H1 (cell line): ENCODE measurements at places on chromosomes 6 and 20.

DNA sequence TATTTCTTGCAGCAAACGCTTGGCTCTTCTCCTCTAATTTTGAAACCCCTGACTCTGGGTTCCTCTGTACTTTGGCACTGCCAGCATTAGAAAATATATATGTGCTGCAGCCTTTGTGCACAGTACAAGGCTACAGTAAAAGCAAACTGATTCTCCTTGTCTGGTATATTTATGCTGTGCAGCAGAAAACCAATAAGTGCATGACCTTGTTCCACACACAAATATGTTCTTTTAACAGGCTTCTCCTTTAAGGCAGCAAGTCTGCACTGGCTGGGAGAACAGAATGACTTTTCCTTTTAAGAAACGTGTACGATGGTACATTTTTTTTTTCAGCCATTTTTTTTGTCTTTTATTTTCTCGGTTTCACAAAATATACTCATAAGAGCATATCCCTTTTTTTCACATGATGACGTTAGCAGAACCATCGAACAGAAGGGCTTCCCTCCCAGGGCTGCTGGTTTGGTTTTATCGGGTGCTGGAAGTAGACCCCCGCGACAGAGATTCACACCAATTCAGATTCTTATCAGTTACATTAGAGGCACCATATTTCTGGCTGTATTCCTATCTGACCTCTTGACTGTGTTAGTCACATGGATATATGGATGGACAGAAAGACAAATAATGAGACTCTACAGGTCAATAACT lies 129.9 kb upstream of the ARID1B start:
- DNase-seq = no peak

DNA sequence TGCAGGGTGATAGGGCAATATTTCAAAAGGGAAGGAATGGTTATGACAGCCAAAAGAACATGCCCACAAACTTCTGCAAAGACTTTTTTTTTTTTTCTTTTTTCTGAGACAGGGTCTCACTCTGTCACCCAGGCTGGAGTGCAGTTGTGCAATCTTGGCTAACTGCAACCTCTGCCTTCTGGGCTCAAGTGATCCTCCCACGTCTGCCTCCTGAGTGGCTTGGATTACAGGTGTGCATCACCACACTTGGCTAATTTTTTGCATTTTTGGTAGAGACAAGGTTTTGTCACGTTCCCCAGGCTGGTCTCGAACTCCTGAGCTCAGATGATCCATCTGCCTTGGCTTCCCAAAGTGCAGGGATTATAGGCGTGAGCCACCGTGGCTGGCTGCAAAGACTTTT lies 117.6 kb upstream of the ADGRF1 start:
- DNase-seq = no peak

DNA sequence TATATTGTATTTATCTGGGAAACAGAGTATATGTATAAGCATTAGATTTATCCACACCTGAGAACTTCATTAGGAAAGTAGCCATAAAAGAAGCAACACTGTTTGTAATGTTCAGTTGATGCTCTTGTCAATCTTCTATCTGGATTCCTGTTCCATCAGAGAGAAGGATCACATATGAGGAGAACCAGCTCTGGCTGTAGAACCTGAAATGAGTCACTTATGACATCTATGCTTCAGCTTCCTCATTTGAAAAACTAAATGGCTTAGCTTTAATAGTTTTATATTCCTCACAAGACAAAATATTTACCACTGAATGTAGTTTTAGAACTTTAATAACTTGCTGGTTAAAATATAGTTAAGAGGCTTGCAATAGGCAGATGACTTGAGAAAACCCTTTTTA lies 144.7 kb downstream of the TASP1 start:
- no peak for DNase-seq

DNA sequence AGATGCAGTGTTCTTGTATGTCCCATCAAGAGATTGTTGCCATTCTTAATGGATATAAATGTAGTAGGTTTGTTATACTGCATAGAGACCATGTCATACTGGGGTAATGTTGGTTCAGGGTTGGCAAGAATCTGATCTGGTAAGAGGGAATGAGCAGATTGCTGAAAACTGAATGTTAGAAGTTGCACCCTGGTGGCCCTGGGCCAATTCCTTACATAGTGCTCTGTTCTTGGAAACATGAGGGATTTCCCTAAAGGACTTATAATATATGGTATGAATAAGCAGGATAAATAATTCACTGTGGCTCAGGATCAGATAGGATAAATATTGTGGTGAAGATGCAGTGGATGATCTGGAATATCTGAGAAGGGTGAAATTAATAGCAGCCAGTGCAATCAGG lies 70.2 kb downstream of the ANKS1A start:
- no peak for DNase-seq

DNA sequence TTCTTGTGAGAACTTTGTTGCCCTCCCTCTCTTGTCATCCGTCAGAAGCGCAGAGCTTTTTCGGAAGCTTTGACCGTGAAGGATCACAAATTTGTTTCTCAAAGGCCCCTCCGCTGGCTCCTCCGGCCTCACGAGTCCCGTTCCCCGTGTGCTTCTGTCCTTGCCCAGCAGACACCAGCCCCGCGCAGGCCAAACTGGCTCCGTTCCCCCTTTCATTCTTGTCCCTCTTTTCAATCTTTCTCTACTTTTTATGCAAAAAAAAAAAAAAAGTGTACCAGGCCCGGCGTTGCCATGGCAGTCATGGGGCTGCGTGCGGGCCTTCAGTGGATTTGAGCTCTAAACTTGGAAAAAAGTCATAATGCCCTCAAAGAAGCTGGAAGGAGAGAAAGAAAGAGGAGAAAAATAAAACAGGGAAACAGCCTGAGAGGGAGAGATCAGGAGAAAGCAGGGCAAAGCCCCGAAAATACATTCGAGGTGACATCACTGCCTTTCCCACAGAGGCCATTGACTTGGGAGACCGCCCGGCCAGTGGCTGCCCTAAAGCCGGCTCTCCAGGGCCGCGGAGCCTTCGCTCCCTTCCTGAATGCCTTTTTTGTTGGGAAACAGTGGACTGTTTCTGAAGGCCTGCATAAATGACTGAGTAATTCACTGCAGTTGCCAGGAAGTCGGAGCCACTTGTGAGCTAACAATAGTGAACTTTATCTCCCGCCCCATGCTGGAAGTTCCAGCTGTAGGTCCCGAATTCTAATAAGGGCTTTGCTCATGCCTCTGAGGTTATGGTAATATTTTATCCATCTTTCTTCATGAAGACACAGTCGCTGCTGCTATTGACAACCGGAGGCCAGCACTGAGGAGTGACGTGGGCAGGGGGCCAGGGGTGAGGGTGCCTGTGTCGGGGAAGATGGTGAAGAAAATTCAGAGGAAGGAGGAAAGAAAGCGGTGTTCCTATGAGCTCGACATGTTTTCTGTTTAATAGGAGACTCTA lies 670.9 kb downstream of the QKI start:
- no peak for DNase-seq

- no peak for DNase-seq
These were observed 67.7 kb downstream of the SNAP25 start for GRCh38 chr20:10286356-10286755.

DNA sequence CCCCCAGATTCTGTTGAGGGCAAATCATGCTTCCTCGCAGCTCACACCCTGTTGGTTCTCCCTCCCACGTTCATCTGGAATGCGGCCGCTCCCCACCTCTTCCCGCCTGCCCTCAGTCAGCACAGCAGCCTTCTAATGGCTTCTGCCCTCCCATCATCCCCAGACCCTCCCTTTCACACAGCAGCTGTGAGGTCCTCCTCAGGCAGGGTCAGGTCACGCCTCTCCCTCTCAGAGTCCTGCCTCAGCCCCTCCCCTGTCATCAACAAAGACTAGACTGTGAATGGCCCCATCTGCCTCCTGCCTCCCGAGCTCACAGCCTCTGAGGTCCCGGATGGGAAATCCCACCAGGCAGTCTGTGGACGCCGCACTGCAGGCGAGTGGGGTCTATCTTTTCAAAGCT lies 7.9 kb upstream of the BHLHE23 start:
- no peak for DNase-seq

DNA sequence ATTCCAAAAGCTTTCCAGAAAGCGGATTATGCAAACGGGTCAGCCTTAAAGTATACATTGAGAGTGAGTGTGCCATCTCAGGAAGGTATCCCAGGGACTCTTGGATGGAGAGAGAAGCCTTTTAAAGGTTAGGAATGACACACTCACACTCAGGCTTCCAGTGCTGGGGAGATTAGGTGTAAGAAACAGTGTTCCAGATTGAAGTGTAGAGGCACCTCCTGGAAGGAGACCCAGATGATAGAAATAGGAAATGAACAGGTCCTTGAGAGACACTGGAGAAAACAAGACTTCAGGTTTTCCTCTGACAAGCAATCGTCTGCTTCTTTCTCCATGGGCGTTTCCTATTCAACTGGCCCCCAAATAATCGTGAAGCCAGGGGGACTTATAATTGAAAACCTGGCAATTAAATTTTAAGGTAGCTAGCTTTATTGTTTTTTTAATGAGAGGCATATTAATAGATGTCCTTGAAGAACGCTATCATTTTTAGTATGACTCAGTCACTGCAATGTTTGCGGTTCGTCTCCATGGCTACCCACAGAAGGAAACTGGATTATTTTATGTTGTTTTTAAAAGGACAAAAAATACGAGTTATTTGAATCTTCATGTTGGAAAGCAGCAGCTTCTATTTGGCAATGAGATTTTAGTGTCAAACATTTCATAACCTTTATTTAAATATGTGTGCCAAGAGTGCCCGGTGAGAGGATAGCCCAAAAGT lies 85.3 kb downstream of the TRMT6 start:
- no peak for DNase-seq

- DNase-seq = no peak
These were observed 13.5 kb upstream of the BMP5 start for GRCh38 chr6:55888917-55889316.

- no peak for DNase-seq
These were observed 560.0 kb downstream of the TBC1D32 start for GRCh38 chr6:120774275-120774674.

DNA sequence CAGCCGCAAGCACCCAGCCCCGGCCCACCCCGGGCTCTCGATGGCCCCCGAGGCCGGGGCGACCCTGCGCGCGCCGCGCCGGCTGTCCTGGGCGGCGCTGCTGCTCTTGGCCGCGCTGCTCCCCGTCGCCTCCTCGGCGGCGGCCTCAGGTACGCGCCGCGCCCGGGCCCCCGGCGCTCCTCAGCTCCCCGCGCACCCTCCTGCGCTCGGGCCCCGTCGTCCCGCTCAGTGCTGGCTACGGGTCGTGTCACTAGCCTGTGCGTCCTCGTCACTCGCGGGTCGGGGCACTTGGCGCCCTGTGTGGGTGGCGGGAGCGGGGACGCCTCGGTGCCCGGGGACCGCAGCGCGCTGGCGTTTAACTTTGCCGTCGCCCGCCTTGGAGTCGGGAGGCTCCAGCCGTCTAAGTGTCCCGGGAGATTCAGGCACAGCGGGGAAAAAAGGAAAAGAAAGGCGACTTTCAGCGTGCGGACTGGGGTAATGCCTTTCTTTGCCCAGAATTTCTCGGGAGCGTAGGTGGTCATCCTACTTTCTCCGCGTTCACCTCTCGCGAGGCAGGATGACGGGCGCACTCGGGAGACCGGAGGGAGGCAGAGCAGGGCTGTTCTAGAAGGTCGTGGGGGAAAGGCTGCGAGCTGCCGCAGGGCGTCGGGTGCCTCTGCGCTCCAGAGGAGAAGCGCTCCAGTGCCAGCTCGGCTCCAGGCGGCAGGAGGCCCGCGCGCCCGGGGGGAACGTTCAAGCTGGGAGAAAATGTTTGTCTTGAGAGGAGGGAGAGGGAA lies 545 bp downstream of the FNDC1 start:
- no peak for DNase-seq

GRCh38 chr6:31727034-31727716 lies 1.9 kb downstream of the DDAH2 start:
- no peak for DNase-seq

- DNase-seq = no peak
These were observed 1950.9 kb upstream of the DEFB115 start for GRCh38 chr20:29306390-29307072.

DNA sequence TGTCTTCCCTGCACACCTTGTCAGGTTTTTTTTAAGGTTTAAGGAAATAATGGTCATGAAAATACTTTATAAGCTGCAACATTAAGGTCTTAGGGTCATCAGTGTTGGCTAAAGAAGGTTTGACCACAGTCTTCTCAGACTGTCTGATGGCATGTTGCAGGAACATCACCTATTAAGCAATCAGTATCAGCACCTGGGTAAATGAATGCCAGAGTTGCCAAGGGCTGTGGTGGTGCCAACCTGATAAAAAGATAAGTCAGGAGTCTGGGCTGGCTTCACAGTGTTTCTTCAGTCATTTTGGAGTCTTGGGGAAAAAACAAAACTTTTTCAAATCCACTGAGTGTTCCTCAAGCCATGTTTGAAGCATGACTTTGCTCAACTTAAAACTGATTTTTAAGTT lies 61.5 kb upstream of the VSTM2L start:
- DNase-seq = no peak

DNA sequence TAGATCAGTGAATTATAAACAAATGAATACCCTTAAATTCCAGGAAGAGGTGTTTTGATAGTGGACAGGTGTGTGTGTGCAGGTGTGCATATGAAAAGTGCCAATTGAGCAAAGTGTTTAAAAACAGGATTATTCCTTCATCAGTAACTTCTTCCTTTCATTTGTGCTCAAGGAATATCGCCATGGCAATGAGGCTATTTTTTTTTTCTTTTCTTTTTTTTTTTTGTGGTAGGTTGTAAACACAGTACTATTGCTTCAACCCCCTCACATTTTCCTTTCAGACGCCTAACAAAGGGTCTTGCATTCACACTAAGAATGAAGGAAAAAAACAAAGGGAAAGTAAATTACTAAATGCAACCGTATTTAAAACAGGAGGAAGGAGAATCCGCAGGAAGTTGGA lies 2.0 kb upstream of the HSPA1B start:
- no peak for DNase-seq

DNA sequence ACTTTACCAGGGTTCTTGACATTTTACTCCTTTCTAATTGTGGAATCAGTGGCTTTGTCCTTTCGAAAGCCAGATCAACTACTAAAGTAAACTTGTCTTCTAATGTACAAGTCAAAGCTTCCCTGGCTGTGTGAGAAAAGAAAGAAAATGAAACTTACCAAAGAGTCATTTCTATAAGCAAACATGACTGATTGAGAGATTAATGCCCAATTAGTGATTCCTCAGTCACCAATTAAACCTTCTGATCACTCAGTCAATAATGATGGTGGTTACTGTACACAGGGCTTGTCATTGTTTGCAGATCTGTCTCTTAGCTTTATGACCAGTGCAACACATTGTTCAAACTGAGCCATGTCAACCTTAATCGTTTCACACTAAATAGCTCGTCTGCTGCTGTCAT lies 1168.4 kb upstream of the CITED2 start:
- DNase-seq = no peak

DNA sequence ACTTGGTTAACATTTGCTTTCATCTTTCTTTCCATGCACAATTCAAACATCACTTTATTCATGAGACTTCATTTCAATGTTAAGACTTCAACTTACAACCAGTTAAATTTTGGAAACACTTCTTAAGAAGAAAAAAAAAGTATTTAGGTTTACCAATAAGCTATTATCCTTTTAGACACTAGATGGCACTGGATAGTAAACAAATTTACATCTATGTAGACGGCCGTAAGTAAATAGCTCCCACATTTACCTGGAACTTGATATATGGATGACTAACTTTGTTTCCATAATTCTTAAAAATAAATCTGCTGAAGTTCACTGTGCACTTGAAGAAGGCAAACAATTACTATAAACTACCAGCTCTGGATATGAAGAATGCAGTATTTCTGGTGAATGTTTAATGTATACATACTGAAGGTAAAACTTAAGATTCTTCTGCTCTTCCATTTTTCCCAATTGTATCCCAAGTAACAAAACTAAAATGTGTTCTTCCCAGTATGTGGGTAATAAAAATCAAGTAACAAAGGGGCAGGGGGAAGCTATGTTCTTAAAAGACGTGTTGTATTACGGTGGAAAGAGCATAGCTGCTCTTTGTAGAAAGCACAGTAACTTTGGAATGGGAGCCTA lies 130.6 kb upstream of the C6orf118 start:
- DNase-seq = no peak

- no peak for DNase-seq
These were observed 69.8 kb downstream of the DZANK1 start for GRCh38 chr20:18397030-18397429.
